ENCODE measurements at places on chromosomes 4 and X.

GRCh38 chr4:120005527-120005926 lies 61.1 kb downstream of the MAD2L1 start:
- no peak for DNase-seq

DNA sequence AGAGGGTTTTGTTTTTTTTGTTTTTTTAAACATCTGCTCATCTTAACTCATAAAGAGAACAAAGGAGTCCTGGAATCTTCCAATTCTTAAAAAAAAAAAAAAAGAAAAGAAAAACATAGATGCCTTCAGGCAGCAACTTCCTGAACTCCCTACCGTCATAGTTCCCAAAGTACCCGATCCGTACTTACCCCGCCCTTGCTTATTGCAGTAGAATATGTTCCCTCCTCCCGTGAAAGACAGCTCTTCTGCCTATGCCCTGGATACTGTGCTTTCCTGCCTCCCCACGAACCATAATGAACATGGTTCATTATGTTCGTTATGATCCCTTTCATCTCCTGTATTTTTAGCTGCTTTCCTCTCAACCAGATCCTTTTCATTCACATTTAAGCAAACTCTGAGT lies 40.3 kb downstream of the KLHL5 start:
- no peak for DNase-seq

GRCh38 chr4:55989766-55990165 lies 41.0 kb downstream of the CEP135 start:
- no peak for DNase-seq

- DNase-seq = no peak
Observed at GRCh38 chrX:47936224-47936939, 67.4 kb downstream of the ZNF182 start.

DNA sequence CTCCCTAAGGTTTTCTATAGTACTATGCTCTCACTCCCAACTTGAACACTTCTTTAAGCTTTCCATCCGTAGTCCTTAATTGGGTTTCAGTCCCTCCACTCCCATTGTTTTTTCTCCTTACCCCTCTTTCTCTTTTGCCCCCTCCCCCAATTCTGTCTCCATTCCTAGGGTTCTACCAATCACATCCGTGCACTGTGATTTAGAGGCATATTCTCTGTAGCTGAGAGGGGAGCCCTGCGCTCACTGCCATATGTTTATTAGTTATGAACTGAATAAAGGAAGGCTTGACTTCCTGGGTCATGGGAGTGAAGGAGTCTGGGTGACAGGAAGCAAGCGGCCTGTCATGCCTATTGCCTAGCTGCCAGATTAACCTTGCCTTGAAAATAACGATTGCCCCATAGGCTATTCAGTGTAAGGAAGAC lies 471 bp downstream of the MCTS1 start:
- no peak for DNase-seq

GRCh38 chrX:19887911-19888879 lies 795 bp upstream of the SH3KBP1 start:
- no peak for DNase-seq

GRCh38 chr4:124202099-124202498 lies 510.4 kb downstream of the ANKRD50 start:
- DNase-seq = no peak

DNA sequence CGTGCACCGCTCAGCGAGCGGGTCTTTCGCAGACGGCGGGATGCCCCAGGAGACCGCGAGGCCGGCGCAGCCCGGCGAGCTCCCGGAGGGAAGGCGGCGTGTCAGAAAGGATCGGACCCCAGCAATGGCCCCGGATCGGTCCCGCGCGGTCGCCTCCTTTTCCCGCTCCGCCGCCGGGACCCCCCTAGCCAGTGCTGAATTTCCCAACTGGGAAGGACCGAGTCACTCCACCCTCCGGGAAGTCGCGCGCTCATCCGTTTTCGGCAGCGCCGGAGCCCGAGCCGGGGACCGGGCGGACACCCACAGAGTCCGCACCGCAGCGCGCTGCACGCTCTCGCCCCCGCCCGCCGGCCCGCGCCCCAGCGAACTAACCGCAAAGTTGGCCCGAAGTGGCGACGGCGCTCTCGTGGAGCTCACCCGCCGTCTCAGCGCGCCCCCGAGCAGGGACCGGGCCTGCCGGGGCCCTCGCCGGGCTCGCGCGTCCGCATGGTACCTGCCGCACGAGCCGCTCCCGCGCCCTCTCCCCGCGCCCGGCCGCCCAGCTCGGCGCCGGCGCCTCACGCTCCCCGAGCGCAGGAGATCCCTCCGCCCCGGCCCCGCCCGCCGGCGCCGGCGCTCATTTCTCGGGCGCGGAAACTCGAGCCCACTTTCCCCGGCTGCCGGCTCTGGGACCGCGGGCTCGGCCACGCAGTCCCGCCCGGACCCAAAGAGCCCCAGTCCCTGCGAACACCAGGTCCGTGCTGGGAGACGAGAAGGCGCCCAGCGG lies at the start of gene FAT1:
FAT1 (minus strand) TSS at position 565 of the 766 bp plus-strand sequence. CDS start 14,029 bp downstream, outside the sequence.
- peak; percentile 80 for DNase-seq
